Muscle of arm (tissue), 14 donors: ENCODE measurements at places on chromosomes 1 and 21. TPM values are rescaled to one million over a fixed set of nuclear protein-coding genes. Genes with fewer than 3 reads are reported as not detected.

Gene HRNR
- 0.08 TPM for polyA plus RNA-seq

- no peak for DNase-seq
These were observed 64.1 kb upstream of the RNPC3 start for GRCh38 chr1:103461161-103462105.

DNA sequence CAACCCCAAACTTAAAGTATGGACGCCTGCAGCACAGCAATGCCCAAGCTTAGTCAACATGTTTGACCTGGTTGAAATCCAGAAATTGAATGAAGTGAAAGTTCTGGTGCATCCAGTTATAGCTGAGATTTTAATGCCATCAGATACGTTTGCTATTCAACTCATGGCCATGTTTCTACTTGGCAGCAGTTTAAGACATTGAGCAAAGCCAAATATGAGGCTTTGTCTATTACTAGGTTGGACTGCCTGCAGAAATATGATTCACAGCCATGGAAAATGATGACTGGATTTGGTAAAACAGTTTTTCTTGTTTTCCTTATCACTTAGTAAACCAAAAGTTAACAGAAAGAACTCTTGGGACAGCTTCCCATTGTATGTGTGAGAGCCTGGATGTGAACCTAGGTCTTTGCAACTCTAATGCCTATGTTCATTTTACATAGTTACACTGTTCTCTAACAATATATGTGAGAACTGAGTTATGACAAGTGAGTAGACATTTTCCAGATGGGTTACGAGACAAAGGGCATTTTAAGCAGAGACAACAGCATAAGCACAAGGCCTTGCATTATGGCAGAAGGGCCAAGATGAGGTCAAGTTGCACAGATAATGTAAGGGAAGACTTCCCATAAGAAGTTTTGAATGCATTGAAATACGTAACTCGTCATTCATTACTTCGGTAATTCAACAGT, 32.4 kb upstream of the MYSM1 start:
- DNase-seq, result no peak

- DNase-seq, result no peak
These were observed 1027.3 kb downstream of the KCNT2 start for GRCh38 chr1:195580988-195581387.

Gene ADORA1
- 2.1 TPM for polyA plus RNA-seq

Gene CSF3R
- polyA plus RNA-seq, result 3.4 TPM

DNA sequence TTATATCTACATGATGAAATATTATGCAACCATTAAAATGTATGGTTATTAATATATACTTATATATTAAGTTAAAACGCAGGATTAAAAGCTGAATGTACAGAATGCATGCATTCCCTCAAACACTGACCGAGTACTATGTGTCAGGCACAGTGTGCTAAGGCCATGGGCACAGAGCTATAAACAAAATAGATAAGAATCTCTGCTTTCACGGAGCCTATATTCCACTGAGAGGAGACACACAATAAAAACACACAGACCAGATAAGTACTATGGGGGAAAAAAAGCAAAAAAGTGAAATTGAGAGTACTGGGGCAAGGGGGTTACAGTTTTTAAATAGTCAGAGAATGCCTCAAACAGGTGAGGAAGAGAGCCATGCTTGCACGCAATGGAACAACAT, 62.7 kb downstream of the GPATCH2 start:
- DNase-seq, result no peak

- no peak for DNase-seq
These were observed 38.3 kb downstream of the IRF2BP2 start for GRCh38 chr1:234571702-234572101.

DNA sequence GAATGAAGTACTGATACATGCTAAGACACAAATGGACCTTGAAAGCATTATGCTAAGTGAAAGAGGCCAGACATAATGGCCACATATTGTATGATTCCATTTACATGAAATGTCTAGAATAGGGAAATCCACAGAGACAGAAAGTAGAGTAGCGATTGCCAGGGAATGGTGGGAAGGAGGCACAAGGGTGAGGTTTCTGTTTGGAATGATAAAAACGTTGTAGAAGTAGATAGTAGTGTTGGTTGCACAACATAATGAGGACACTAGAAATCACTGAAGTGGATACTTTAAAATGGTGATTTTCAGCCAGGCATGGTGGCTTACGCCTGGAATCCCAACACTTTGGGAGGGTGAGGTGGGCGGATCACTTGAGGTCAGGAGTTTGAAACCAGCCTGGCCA, 97.6 kb upstream of the VANGL1 start:
- no peak for DNase-seq

Gene GLIS1
- not detected for polyA plus RNA-seq

- DNase-seq, result peak; percentile 51
These were observed 64.8 kb downstream of the WARS2 start for GRCh38 chr1:119075614-119076013.
